ENCODE measurements at places on chromosomes 5 and 9.

DNA sequence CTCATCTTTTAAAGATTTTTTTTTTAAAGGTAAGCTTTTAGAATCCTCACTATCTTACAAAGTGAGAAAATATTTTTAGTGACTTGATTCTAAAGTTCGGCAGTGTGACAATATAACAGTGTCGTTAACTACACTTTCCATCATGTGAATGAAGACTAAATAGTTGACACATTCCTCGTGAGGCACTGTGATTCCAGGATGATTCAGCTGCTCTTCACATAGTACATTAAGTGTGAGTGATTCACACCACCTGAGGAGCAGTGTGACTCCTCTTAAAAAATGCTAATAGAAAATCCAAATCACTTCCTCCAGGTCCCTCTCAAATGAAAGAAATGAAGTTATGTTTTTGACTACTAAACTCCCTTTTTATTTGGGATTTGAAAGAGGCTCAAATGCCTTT is 589.5 kb downstream of the GABRG2 start:
- no peak for ATAC-seq

GRCh38 chr9:34139477-34140146 is 13.1 kb upstream of the DCAF12 start:
- peak; percentile 34 for ATAC-seq

DNA sequence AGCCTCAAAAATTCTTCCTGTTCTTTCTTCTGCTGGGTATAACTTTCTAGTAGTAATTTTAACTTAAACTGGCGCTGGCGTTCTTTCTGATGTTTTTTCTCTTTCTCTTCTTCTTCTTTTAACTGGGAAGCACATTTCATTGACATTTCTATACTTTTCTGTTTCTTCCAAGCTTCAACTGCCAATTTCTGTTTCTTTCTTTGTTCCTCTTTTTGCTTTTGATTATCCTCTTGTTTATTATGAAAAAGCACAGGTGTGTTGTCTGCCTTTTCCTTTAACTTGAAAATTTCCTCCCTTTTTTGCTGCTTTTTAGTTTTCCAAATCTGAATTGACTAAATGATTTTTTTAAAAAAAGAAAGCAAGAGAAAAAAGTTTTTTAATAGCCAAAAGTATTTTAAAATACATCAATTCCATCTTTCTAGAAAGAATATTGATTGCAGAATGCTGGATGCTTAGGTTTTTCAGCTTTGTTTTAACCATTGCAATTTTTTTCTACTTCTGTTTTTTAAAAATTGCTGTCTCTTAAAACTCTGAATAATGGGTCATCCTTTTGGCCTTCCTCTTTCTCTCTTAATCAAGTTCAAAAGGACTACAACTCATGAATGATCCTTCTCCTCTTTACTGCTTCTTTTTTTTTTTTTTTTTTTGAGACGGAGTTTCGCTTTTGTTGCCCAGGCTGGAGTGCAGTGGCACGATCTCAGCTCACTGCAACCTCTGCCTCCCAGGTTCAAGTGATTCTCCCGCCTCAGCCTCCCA is 8.8 kb upstream of the PGGT1B start:
- ATAC-seq, result no peak

DNA sequence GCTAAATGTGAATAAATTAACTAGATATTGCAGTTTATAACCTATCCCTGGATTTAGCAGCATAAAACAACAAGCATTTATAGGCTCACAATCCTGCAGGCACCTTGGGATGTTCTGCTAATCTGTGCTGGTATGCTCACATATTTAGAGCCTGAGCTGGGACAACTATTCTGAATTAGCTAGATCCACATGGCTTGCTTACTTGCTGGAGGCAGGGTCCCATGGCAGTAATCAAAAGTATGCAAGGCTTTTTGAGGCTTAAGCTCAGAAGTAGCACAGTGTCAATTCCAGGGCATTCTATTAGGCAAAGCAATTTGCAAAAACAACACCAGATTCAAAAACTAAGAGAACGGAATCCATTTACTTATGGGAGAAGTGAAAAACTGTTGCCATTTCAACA is 745.0 kb upstream of the ACO1 start:
- ATAC-seq, result no peak

DNA sequence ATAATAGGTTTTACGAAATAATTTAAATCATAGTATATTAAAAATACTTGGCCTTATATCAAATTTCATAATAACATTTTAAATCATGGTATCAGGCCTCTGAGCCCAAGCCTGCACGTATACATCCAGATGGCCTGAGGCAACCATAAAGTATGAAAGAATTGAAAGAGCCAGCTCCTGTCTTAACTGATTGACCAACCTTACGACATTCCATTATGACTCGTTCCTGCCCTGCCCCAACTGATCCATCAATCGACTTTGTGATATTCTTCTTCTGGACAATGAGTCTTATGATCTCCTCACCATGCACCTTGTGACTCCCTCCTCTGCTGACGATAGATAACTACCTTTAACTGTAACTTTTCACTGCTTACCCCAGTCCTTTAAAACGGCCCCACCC is 545.0 kb downstream of the MTRR start:
- no peak for ATAC-seq

DNA sequence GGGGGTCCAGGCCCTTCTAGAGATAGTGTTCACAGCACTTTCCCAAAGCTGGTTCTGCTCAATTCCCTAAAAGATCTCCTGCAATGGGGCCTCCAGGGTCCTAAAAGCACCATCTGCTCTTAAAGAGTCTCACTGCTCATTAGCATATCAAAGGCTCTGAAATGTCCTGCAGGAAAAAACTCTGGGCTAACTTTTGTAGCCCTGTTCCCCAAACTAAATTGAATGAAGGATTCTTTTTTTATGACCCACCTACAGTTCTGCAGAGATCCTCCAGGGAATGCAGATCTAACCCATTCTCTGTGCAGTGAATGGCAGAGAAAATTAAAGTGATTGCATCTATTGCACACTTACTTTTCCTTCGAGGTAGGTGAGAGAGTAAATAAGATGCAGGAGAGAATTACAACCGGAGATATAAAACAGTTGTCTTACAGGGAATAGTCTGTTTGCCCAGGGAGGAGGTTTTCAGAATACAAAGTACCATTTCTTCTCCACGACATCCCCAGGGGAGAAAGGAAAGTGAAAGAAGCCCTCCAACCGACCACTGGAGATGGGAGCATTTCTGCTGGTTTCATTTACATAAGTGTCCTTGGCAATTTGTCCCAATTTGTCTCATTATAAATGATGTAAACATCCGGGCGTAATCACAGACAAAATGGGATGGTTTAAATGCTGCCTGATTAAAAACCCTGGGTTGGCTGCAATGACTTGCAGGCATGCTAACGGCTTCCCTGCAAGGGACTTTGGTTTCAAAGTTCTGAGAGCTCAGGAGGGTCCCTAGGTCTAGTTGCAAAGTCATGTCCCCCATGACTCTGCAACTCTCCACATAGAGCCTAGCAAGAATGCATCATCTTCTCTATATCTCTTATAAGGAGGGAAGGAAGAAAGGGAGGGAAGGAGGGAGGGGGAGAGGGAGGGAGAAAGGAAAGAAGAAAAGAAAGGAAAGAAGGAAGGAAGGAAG is 114.0 kb downstream of the KCNIP1 start:
- ATAC-seq, result no peak

DNA sequence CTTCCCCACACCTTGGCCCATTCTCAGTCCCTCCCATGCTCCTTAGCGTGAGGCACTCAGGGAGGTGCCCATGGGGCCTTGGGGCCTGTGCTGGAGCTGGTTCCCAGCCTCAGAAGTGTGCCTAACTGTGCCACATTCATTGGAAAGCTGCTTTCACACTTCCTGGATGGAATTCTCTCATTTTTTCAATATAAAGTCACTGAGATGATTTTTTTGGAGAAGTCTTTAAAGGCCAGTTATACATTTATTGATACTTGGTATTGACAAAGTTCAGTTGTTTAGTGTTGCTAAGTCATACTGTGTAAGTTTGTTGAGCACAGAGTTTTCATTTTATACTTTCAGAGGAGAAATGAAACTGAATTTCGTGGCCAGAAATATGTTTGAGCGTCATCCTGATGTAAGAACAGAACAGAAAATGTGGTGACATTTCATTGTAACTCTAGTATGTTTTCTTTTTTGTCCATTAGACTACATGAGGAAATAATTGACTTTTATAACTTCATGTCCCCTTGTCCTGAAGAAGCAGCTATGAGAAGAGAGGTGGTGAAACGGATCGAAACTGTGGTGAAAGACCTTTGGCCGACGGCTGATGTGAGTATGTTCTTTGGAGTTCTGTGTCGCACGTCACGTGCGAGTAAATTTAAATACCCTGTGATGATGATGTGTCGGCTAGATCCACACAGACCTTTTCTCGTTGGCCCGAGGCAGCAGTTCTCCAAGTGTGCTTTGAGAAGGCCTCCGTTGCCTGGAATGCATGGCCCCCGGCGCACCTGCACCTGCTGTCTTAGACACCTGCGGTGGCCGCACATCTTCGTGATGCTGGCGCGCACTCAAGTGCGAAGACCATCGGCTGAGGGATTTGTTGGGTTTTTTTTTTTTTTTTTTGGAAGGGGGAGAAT is 24.1 kb downstream of the TENT4A start:
- ATAC-seq, result peak; percentile 82

DNA sequence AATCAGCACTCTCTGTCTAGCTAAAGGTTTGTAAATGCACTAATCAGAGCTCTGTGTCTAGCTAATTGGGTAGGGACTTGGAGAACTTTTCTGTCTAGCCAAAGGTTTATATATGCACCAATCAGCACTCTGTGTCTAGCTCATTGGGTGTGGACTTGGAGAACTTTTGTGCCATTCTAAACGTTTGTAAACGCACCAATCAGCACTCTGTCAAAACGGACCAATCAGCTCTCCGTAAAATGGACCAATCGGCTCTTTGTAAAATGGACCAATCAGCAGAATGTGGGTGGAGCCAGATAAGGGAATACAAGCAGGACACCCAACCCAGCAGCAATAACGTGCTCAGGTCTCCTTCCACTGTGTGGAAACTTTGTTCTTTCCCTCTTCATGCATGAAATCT is 298.6 kb upstream of the PTPRD start:
- no peak for ATAC-seq

- ATAC-seq, result no peak
Measured at GRCh38 chr5:82422751-82423181, 144.6 kb upstream of the RPS23 start.

DNA sequence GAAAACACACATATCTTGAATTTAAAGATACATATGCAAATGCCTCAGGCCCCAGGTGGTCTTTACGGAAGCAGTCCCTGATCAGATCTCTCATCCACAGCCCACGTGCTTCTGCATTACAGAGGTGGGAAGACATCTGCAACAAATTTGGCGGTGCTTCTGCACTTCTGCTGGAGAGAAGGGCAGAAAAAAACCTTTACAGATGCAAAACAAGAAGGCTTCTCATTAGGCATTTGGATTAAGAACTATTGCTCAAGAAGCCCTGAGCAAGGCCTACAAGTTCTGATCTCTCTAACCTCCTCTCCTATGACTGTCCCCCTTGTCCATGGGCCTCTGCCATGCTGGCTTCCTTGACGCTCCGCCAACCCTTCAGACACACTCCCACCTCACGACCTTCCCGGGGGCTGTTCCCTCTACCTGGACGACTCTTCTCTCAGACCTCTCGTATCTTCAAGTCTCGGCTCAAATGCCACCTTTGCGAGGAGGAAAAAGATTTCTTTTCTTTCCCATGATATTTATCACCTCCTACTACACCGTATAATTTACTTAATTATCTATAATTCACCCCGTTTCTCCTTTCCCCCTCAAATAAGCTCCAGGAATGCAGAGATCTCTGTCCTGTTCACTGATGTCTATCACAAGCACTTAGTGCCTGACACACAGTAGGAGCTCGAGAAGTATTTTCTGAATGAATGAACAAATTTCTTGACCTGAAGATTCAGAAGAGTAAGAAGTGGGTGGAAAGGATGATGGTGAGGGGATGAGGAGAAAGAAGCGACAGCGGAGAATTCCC is 1.1 kb downstream of the MTMR12 start:
- ATAC-seq, result no peak
